Stimulated activated CD4-positive, alpha-beta T cell treated with anti-CD3 and anti-CD28 coated beads, Interleukin-12 subunit alpha, Interleukin-12 subunit beta, amount 100 ng/mL, for 4 hours (primary cell): ENCODE measurements at places on chromosomes 4 and X.

DNA sequence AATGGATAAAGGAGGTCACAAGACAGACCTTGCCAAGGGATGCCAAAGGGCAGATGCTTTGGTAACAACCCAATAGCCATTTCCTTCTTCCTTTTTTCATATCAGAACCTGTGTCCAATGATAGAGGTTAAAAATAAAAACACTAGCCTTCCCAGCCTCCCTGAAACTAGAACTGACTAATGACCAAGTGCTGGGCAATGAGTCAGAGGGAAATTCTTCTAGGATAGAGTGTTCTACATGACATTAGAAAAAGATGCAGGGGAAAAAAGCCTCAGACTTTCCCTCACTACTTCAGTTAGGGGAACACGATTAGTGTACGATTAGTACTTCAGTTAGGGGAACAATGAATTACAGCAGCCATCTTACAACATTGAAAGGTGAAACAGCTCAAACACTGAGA lies 29.3 kb upstream of the FAM47C start:
- no peak for DNase-seq

- DNase-seq, result no peak
These were observed 277.6 kb downstream of the BCOR start for GRCh38 chrX:39819921-39820849.

DNA sequence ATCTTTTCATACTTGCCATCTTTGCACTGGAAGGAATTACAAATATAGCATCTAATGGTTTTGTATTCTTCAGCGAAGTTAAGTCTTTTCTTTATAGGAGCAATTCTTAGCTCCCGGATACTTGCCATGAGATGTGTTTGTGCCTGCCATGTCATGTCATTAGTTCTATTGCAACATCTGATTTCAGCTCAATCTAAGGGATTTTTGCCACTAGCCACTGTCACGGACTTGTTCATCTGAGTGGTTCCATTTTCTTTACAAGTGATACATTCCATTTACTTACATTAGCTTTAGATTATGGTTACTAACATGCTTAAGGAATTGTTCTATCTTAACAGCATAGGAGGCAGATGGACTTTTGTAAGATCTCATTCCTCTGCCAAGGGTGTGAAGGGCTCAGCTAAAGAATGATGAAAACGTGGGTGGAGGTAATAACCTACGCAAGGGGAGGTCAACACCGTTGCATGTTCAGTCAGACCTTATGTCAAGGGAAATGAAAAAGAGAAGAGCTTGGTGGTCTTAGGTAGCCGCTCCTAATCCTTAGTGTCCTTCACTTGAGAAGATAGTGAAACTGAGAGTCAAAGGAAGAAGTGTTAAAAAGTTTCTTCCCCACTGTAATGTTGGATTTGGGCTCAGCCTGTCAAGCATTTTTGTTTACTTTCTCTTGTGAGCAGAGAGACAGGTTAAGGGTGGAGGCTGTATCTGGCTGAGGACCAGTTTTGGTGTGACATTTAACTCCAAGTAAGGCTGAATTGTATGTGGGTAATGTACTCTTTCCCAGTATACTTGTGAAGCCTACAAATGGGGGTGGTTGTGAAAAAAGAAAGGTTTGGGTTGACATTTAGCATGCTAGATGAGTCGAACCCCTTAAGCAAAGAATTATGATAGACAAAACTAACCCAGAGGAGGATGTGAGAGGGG lies 3.6 kb upstream of the KLHL2 start:
- DNase-seq, result no peak

DNA sequence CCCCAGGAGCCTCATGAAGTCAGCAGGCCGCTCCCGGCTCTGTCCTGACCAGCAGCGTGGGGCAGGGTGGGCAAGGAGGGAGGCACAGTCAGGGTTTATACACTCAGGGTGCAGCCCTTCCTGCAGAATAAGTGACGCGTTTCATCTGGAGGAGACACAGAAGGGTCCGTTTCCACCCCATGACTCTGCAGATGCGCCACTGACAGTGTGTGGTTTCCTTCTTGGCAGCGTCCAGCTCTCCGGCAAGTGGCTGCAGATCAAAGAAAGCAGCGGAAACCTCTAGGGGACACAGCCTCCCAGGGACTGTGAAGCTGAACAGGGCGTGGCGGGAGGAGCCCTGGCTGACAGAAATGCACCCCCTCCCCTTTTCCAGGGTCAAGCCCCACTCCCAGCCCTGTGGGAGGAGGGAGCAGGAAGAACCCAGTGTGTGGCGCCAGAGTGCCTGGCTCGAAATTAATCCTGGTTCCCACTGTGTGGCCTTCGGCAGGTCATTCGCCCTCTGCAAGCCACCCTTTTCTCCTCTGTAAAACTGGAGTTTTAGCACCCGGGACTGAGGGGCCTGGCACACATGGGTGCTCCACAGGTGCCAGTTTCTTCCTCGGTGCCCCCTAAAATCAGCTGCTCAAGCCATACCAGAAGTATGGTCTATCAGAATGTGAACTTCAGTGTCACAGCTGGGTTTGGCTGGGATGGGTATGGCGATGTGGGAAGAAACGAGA lies 17.3 kb upstream of the TBC1D14 start:
- no peak for DNase-seq

- no peak for DNase-seq
These were observed 53.1 kb downstream of the CASP3 start for GRCh38 chr4:184596044-184596616.
